ENCODE measurements at places on chromosomes 6 and 20. TPM values are rescaled to one million over a fixed set of nuclear protein-coding genes. Genes with fewer than 3 reads are reported as not detected.

ZNF341 gene
- 3.5 TPM for total RNA-seq

CDYL gene
- total RNA-seq, result 32.1 TPM

XKR7 gene
- not detected for total RNA-seq

PPIL6 gene
- total RNA-seq, result 1.5 TPM

GSTA2 gene
- total RNA-seq, result not detected

CALHM6 gene
- total RNA-seq, result 3.3 TPM

KCNQ5 gene
- total RNA-seq, result 0.56 TPM

OLIG3 gene
- not detected for total RNA-seq

DNA sequence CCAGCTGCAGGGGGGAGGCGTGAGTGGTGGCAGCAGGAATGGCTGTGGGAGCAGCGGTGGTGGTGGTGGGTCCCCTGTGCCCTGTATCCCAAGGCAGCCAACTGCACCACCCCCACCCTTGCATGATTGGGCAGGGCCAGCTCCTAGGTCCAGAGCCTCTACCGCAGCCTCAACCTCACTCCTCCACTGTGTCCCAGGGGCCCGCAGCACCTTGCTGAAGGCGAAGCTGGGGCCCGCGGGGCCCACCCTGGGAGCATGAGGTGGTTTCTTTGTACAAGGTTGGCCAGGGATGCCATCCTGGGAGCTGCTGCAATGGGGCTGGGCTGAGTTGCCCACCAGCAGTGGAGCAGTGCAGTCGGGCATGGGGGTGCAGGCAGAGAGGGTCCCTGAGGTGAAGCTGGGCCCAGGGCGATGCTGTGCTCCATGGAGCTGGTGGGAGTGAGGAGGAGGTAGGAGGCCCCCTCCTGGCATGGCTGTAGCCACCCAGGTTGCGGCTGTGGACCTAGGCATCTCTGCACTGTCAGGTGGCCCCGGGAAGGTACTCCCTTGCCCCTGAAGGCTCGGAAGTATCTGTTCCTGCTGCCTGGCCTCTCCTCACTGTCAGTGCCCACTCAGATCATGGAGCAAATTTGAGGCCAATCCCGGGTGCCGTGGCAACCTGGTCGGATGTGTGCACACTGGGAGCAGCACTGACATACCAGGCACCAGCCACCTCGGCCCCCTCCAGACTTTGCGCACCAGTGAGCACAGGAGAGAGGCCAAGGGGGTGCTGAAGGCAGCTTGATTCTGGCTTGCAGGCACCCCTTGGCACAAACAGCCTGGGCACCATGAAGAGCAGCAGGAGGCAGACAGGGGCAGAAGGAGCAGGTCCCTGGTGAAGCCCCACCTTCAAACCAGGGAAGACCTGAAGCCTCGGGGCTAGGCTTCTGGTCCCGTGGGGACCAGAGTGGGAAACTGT, 60.2 kb upstream of the L3MBTL3 start:
- no peak for DNase-seq

DNA sequence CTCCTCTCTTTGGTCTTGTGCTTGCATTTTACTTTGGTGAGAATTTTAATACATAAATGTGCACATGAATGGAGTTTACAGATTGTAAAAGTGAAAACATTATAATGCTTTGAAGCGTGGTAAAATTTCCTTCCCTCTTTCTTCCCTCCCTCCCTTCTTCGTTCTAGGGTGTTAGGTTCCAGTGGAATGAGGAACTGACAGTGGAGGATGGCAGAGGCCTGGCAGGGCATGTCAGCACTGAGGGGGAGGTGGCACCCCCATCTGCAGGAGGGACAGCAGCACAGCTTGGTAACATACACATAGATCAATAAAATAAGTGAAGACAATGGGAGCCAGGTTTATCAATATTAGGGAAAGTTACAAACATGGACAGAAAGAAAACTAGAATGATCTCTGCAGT, 47.5 kb downstream of the RNASET2 start:
- DNase-seq, result no peak

GRCh38 chr20:56624786-56625681, 4.1 kb upstream of the TFAP2C start:
- DNase-seq, result no peak

DNA sequence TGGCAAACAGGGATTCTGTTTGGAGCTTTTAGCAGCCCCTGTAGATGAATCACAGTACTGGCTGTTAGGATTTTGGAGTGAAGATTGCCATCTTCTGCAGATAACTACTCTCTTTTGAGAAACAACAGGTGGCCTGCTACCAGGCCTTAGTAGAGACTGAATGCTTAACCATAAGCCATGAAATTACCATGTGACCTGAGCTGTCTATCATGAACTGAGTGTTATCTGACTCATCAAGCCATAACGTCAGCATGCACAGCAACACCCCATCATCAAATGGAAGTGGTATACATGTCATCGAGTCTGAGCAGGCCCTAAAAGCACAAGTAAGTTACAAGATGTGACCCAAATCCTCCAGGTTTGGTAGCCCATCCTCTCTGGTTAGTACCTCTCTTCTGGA, 132.6 kb downstream of the GPR63 start:
- no peak for DNase-seq

GRCh38 chr6:90020746-90021145, 126.5 kb downstream of the GJA10 start:
- DNase-seq, result no peak

- no peak for DNase-seq
Observed at GRCh38 chr20:25148982-25149846, 46.3 kb upstream of the ENTPD6 start.

GRCh38 chr20:50256577-50256976, 65.9 kb downstream of the CEBPB start:
- DNase-seq, result no peak

DNA sequence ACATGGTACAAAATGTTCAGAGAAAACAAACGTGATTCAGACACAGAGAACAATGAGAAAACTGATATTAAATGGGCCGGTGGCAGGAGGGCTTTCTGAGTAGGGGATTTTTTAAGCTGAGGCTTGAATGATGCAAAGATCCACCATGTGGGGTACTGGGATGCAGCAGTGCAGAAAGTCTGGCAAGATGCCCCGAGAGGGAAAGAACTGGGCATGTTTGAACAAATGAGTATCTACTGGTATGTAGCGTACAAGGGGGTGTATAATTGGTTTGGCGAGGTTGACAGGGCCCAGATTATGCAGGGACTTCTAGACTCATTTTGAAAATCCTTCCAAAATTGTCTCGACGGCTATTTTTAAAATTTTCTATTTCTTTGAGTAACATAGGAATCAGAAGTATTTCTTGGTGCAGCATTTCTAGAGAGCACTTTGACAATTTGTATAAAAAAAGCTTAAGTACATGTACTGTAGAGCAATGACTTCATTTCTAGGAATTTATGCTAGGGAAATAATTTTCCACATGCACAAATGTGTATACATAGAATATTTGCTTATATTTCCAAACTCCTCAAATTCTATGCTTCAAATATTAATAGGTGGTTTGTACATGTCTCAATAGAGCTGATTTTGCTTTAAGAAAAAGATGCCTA, 119.6 kb upstream of the DOK5 start:
- no peak for DNase-seq

GRCh38 chr20:42441196-42441863, 748.4 kb downstream of the PTPRT start:
- no peak for DNase-seq

- DNase-seq, result no peak
Observed at GRCh38 chr20:43576108-43576507, 14.6 kb upstream of the IFT52 start.

GRCh38 chr20:32773855-32774254, 11.7 kb downstream of the DNMT3B start:
- DNase-seq, result no peak

DNA sequence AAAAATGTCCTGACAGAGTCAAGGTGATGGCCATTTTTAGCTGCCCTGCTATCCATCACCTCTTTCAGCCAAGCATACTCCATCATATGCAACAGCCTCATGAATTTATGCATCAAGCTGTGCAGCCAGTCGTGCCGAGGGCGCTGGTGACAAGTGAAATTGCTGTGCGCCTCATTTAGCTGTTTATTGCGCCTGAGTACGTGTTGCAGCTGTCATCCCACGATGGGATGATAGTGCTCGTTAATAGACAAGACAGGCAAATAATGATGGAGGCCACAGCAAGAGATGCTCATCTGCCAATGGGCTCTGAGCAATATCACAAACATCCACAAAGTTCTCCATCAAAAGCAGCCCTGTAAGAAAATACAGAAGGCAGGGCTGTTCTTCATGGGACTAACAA, 562.3 kb upstream of the POU3F2 start:
- DNase-seq, result no peak

DNA sequence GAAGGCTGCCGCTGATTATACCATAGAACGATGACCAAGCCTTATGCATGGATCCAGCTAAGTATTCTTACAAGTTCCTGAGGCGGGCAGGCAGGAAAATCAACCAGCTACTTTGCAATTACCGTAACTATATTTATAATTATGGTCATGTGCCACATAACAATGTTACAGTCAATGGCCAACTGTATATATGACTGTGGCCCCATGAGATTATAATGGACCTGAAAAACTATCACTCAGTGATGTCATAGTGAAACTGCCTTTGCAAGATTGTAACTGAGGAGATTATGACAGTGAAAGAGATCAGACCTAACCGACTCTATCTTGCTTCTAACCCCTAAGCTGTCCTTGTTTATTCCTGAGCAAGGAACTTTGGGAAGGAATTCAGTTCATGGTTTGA, 33.1 kb upstream of the FAM135A start:
- no peak for DNase-seq

DNA sequence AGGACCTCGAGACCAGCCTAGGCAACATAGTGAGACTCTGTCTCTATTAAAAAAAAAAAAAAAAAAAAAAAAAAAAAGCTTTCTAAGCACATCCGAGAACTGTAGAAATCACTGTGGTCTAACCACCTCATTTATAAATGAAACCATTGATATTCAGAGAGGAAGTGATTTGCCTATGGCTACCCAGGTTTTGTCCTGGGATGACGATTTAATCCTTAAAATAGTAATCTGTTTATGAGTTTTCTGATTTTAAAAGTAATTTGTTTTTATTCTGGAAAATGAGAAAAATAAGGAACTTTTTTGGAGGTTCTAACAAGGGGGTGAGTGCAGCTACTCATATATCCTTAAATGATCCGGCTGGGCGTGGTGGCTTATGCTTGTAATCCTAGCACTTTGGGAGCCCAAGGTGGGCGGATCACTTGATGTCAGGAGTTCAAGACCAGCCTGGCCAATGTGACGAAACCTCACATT, 6.5 kb upstream of the BTN3A2 start:
- no peak for DNase-seq

DNA sequence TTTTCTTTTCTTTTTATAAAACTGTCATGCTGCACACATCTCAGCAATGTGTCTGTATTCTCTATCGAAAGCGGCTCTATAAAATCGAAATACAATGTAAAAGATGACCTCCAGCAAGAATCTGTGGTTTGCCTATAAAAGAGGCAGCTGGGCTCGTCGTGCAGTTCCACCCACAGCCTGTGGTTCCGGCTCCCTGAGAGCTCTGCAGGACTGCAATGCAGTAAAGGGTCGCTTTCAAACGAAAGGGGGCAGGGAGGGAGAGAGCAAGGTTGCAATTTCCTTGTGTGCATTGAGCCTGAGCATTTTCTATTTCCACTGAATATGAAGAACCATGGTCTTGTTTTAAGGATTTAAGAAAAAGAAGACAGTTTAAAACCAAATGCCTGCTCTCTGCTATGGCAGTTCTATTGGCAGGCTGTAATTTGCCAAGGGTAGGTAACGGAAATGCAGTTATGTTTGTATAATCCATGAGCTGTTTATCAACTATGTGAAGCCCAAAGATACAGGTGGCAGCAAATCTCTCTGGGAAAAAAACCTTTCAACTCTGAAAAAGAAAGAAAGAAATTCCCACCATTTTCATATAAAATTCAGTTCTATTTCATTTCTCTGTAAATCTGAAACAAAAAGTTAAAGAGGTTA, 236.5 kb downstream of the HACE1 start:
- DNase-seq, result no peak

DNA sequence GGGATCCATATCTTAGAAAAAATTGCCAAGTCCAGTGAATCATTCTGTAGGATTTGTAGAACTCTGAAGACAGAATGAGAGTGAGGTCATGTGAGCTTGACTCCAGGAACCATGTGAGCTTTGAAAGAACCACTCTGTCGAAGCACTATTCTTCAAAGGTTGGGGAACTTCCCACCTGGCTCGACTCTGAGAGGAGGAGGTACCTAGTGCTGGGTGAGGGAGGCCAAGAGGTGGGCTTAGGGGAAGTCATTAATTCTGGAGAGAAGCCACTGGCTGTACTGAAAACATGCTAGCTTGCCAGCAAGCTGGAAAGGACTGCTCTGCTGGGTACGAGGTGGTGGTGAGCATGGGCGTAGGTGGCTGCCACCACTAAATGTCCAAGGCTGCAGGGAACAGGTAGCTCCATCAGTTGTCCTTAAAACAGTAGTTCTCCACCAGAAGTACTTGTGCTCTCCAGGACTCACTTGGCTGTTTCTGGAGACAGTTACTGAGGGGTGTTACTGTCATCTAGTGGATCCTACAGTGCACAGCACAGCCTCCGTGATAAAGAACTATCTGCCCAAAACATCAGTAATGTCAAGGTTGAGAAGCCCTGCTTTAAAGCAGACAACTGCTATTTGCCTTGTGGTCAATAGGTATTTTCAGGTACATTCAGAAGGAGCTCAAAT, 34.7 kb upstream of the SYNJ2 start:
- no peak for DNase-seq

DNA sequence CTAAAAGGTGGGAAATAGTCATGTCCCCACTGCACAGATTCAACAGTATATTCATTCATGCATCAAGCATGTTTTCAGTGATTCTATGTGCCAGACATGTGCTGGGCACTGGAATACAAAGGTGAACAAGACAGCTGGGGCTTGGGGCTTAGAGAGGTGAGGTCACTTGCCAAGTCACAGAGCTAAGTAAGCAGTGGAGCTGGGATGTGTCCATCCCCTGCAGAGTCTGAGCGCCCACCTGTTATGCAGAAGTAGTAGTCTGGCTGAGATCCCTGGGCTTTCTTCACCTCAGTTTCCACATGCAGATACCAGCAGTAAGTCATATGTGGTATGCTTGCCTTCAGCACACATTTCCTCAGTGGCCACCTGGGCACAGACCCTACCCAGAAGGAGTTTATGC, 263.8 kb downstream of the DHX35 start:
- DNase-seq, result no peak

All from lower leg skin (tissue), 4 donors.